A549 treated with GW870086 at 1 μM for 4 hours (cell line): ENCODE measurements at places on chromosomes 16 and 17. TPM values are rescaled to one million over a fixed set of nuclear protein-coding genes. Genes with fewer than 3 reads are reported as not detected.

Gene OR3A2
- total RNA-seq, result not detected in 5 replicates

Gene SGF29
- 19.9 to 24.2 TPM (median 21.9 TPM) in 5 replicates for total RNA-seq

Gene QRICH2
- total RNA-seq, result 0.58 to 1.2 TPM (median 0.87 TPM) in 5 replicates

Gene MPP2
- total RNA-seq, result 1.1 to 2.1 TPM (median 1.4 TPM) in 5 replicates

Gene ENPP7
- total RNA-seq, result not detected in 5 replicates

Gene CACNG1
- 0.10 to 0.16 TPM in 2 of 5 replicates, not detected in the others for total RNA-seq

Gene SLC5A10
- total RNA-seq, result 0.14 to 0.36 TPM (median 0.26 TPM) in 5 replicates

Gene ZP2
- not detected in 5 replicates for total RNA-seq

Gene PLLP
- 1.4 to 3.0 TPM (median 1.5 TPM) in 5 replicates for total RNA-seq

Gene PYDC1
- not detected in 5 replicates for total RNA-seq

Gene CA7
- not detected in 5 replicates for total RNA-seq

Gene KRT32
- total RNA-seq, result 0.13 TPM in 1 of 5 replicates, not detected in the others

Gene ATP1B2
- 0.12 to 0.42 TPM (median 0.26 TPM) in 5 replicates for total RNA-seq

Gene PDE6G
- total RNA-seq, result 1.6 to 3.1 TPM (median 2.3 TPM) in 5 replicates

Gene OR4D1
- 0.02 TPM in 1 of 5 replicates, not detected in the others for total RNA-seq

Gene SYNGR3
- 5.5 to 8.3 TPM (median 8.1 TPM) in 5 replicates for total RNA-seq

Gene ERBB2
- total RNA-seq, result 25.6 to 35.1 TPM (median 32.4 TPM) in 5 replicates

Gene MYH8
- total RNA-seq, result not detected in 5 replicates

Gene KIF18B
- total RNA-seq, result 28.5 to 39.8 TPM (median 35.4 TPM) in 5 replicates

Gene KLHL10
- not detected in 5 replicates for total RNA-seq

Gene WNT3
- 3.8 to 4.7 TPM (median 4.2 TPM) in 5 replicates for total RNA-seq

Gene CCL5
- 0.61 to 1.8 TPM (median 1.2 TPM) in 5 replicates for total RNA-seq

Gene CIAO2B
- total RNA-seq, result 157 to 187 TPM (median 178 TPM) in 5 replicates

Gene ODF4
- not detected in 5 replicates for total RNA-seq

Gene TSNAXIP1
- total RNA-seq, result 0.29 to 0.53 TPM (median 0.41 TPM) in 5 replicates

Gene TBC1D3K
- not detected in 5 replicates for total RNA-seq

Gene CNTNAP4
- not detected in 5 replicates for total RNA-seq

Gene ITGA3
- total RNA-seq, result 402 to 477 TPM (median 461 TPM) in 5 replicates

Gene KRTAP9-8
- not detected in 5 replicates for total RNA-seq

Gene ABI3
- total RNA-seq, result not detected in 5 replicates

Gene NOD2
- 0.05 TPM in 1 of 5 replicates, not detected in the others for total RNA-seq

Gene PSMB3
- total RNA-seq, result 356 to 463 TPM (median 422 TPM) in 5 replicates
